ENCODE measurements at places on chromosomes 2 and 18.

GRCh38 chr2:71455741-71456569 is 2.6 kb downstream of the DYSF start:
- no peak for DNase-seq

DNA sequence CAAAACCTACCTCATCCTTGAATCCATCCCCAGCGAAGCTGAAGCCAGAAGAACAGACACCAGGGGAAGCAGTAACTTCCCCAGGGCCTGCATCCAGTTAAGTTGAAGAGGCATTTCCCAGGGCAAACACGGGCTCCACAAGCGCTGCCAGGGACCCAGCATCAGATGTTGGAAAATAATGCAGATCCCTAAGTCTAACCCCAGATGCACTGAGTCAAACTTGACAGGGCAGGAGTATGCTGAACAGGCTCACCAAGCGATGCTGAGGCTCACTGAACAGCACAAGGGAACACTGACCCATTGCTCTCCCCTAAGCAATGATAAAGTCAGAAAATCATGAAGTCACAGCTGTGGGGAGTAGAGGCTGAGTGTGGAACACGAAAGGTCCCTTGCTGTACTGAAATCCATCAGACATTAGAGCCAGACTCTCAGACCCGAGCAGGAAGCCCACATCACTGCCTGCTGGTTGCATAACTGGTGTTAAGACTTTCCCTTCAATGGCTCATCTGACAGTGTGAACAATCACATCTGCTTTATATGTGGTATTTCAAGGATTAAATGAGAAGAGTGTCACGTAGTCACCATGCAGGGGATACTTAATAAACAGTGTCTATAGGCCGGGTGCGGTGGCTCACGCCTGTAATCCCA is 36.2 kb downstream of the TNS1 start:
- peak; percentile 59 for DNase-seq

DNA sequence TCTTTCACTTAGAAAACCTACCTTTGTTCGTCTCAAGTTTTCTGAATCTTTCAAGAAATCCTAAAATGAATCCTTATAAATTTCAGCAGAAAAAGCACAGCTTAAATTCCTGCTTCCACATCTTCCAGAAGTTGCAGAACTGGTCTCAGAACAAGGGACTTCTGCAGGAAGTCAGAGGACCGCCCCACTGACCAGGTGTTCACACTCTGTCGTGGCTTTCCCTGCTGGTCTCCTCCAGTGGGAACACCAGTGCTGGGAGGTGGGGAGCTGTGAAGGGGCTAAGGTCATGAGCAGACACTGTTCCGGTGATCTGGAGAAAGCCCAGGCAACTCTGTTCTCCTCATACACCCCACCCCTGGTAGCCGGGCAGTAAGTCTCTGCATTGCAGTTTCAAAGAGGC is 3.5 kb downstream of the FAM110C start:
- no peak for DNase-seq

- peak; percentile 33 for DNase-seq
Observed at GRCh38 chr2:207694811-207695281, 16.6 kb upstream of the CCNYL1 start.

DNA sequence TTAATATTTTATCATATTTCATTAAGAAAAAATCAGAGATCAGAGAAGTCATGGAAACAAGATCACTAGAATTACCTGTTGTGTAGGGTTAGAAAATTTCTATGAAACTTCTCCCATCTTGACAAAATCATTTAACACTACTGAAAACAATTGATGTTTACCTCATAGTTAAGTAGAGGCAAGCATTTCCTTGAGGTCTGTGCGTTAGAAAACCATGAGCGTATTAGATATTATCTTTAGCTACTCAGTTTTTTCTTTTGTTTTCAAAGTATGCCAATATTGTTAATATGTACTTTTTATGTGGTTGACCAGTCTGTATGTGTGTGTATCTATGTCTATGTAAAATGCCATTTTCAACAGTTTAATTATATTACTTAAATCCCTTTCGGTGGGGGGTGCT is 335.7 kb downstream of the PARD3B start:
- DNase-seq, result no peak

DNA sequence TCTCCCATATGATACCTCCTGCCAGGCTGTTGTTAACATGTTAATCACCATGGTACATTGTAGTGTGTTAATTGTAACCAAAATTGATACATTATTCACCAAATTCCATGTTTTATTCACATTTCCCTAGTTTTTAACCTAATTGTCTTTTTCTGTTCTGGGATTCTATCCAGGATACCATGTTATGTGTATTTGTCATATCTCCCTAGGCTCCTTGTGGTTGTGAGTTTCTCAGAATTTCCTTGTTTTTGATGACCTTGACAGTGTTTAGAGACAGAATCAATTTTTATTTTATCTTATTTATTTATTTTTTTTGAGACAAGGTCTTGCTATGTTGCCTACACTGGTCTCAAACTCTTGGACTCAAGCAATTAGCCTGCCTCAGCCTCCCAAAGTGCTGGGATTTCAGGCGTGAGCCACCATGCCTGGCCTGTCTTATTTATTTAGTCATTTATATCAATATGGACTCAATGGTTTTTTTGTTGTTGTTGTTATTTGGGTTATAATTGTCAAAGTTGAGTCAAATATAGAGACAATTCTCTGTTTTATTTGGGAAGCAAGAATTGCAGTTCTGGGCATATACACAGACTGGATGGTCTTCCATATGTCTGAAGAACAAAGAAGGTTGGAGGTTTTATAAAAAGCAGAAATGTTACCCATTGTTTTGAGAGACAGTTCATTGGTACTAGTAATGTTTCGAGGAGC is 42.6 kb downstream of the INPP4A start:
- no peak for DNase-seq

DNA sequence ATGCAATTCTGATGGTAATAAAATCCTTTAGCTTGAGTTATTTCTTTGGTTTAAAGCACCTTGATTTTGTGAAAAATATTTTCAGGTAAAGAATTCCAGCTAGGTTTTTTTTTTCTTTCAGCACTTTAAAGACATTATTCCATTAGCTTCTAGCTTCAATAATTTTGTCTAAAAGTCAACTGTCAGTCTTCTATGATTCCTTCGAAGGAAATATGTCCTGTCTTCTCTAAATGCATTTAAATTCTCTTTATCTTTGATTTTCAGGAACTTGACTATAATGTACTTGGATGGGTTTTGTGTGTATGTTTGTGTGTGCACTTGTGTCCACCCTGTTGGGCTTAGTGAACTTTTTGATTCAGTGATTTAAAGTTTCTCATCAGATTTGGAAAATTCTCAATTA is 4.7 kb downstream of the LONRF2 start:
- DNase-seq, result no peak

DNA sequence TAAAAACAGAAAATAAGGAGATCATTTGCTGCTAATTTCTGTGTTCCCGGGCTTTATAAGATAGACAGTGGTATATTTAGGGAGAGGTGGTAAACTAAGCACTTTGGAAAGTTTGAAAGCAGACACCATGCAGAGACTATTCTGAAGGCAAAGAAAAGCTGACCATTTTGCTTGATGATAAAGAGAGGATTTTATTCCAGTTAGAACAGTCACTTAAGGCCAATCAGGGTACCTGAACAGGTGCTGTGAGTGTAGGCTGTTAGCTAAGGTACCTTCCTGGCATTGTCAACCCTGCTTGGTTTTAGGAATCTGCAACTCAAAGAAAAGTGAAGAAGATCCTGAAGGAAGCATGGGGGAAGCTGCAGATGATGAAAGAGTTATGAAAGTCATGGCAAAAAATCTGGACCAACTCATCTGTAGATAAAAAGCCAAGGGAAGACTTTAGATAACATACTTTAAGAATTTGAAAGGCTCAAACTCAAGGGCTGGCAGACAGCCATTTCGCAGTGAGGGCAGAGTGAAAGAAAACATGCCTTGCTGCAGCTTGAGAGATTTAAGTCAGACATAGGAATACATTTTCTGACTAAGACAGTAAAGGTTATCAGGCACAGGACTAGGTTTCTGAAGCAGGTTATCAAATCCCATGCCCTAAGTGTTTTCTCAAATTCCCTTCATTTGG is 80.1 kb upstream of the ARL5A start:
- DNase-seq, result peak; percentile 96

- no peak for DNase-seq
Observed at GRCh38 chr2:54773838-54774237, 50.4 kb downstream of the EML6 start.

DNA sequence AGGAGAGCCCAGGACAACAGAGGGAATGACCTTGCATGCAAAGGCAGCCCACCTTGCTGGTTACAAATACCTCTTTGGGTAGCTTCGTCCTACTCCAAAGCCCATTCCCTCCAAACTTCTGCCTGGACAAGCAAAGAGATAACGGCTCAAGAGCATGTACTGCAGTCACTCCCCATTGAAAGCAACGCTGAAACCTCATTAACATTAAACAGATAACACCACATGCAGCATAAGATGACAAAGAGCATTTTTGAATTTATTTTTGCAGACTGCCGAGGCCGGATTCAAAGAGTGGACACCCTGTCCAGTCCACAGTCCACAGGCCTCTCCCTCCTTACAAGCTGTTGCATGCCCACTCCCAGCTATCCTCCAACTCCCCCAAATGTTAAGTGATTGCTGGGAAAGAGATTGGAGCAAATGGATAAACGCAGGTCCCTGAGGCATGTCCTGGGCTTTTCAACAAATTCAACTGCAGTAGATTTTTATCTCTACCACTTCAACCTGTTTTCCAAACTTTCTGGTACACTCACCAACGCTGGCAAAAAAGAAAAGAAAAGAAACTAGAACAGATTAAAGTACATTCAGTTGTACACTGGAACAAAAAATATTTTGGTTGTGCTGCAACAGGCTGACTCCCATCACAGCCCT is 40.1 kb downstream of the MREG start:
- no peak for DNase-seq

- no peak for DNase-seq
Observed at GRCh38 chr18:47842836-47843235, 87.6 kb downstream of the SMAD2 start.

GRCh38 chr2:59572227-59572626 is 981.2 kb downstream of the BCL11A start:
- no peak for DNase-seq

DNA sequence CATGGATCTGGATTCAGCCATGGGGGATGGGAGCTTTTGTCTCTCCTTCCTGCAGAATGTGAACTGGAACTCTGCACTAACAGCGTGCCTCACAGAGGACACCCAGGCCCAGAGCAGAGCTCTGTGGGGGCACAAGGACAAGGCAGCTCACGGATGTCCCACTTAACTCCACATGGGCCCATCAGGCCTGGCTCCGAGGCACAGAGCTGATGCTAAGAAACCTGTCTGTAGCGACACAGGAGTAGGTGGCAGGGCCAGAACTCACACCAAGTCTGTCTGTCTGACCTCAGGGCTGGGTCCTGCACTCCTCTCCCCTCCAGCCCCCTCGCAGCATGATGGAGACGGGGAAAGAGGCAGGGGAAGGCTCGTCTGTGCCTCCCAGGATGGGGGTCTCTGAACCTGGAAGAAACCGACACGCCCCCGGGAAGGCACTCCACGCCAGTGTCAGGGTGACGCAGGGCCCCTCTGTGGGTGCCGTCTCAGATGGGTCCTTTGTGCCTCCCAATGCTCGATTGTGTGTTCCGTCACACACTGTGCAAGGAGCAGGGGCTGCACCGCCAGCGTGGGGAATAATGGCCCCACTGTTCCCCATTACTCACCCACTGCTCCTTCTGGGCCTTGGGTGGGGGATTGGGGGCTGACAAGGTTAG is 36.6 kb downstream of the FAM178B start:
- no peak for DNase-seq

DNA sequence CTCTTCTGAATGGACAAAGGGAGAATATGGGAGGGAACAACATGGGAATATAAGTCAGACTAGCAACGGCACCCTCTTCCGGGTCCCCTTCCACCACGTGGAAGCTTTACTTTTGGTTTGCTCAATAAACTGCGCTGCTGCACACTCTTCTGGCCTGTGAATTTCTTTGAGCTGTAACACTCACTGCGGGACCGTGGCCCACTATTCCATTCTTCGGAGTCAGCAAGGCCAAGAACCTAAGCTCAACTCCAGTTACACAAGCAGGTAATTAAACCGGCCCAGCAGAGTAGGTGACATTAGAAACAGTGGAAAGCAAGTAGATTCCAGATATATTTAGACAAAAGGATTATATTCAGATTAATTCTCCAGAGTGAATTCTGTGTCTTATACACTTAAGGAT is 697.4 kb upstream of the NXPH2 start:
- no peak for DNase-seq

DNA sequence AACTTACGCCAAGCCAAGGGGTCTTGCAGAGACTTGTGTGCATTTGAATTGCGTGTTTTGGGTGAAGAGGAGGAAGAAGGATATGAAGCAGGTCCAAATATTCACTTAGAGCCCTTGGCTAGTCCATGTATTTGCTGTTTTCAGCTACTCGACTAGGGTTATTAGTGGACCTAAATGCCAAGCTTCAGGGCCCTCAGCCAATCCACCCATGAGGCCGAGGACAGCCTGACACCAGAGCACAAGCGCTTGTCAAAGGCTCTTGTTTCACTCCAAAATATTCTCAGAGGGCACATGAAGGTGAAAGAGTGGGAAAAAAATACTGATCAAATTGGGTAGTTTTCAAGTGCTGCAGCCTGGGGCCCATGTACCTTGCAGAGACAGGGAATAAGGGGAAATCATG is 174.8 kb upstream of the ACAA2 start:
- DNase-seq, result no peak

GRCh38 chr2:121818546-121818945 is 63.1 kb downstream of the TSN start:
- DNase-seq, result no peak

GRCh38 chr2:23924589-23925359 is 2.1 kb downstream of the ATAD2B start:
- DNase-seq, result peak; percentile 25

DNA sequence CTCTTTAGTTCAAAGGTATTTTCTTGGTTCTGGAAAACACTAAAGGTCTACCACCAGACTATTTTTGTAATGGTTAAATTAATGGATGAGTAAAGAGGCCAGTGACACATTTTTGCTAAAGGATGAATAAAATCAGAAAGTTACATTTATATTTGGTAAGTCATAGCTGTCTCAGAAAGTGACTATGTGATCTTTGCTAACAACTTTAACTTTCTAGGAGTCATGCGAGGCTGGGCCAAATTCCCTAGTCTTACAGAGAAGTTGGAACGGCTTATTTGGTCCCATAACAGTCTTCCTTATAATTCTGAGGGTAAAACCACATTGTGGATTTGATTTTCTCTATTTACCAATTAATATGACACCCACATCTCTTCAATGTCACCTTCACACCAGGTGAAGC is 198.1 kb downstream of the PDE1A start:
- no peak for DNase-seq

GRCh38 chr2:45173513-45173912 is 164.3 kb upstream of the SIX2 start:
- no peak for DNase-seq

DNA sequence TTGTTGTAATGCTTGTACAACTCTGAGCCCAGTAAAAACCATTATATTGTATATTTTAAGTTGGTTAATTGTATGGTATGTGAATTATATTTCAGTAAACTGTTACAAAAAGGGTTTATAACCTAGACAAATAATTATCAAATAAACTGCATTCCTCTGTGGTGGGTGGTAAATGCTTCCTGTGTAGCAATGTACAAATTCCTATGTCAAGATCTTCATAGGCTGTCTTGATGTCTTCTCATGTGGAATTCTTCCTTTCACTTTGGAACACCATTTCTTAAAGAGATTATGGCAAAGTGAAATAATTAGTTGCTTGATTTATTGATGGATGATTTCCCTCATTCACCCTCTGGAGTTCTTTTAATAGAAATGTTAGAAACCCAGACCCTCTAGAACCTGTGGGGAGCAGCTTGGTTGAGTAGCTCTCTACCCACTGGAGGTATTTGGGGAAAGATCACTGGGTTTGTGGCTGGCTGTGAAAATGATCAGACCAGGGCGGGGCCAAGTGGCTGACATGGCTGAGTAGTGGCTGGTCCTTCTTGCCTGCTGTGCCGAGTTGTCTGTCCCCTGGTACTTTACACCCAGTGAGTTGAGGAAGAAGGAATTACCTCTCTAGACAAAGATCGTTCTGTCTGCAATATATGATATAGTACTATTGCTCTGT is 22.4 kb upstream of the MGAT5 start:
- no peak for DNase-seq
